ENCODE measurements at places on chromosomes 4 and X. TPM values are rescaled to one million over a fixed set of nuclear protein-coding genes. Genes with fewer than 3 reads are reported as not detected.

ETNPPL gene
- total RNA-seq, result not detected

CHRNA9 gene
- total RNA-seq, result not detected

DNA sequence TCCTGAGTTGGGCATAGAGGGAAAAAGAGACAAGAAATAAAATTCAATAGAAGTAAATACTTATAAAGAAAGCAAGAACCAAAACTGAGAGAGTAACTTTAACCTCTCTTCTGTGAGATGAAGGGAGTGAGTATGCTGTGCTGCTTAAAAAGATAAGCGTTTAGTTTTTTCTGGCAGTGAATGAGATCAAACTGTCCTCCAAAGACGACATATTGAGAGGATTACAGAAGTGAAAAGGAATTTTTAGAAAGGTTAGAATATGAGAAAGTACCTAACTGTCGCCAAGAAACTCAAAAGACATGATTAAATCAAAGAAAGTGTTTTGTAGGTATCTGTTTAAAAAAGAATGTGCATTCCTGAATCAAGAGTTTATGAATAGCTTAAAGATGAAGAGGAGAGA, 16.0 kb downstream of the GAB1 start:
- no peak overlapping the region for H3K27ac ChIP-seq
- no peaks in the 10 kb centered on the region for H3K4me1 ChIP-seq
- no peaks in the 10 kb centered on the region for H3K36me3 ChIP-seq

DNA sequence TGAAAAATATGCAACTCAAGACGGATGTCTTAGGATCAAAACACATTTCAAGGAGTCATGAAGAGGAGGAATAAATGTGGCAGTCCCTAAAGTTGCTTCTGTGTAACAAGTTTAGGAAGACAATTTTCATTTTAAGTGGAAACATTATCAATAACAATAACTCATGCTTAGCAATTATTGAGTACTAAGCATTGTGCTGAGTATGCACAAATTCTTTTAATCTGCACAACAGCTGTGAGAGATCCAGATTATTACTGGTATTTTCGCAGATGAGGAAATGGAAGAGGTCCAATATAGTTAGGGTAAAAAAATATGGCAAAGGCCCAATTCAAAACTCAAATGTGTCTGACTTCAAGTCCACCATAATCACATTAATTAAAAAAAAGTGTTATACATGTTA, 2.9 kb upstream of the TEX13B start:
- H3K4me1 ChIP-seq, result no peaks in the 10 kb centered on the region
- H3K27ac ChIP-seq, result no peak overlapping the region
- no peak for DNase-seq
- H3K27me3 ChIP-seq, result no peaks in the 10 kb centered on the region
- no peaks in the 10 kb centered on the region for H3K36me3 ChIP-seq

- H3K4me3 ChIP-seq, result no peak overlapping the region
- H3K27ac ChIP-seq, result no peak overlapping the region
- no peaks in the 10 kb centered on the region for H3K27me3 ChIP-seq
- no peak for DNase-seq
- no peaks in the 10 kb centered on the region for H3K4me1 ChIP-seq
Measured at GRCh38 chrX:16993791-16994318, 47.4 kb downstream of the REPS2 start.
